ENCODE measurements at places on chromosomes 3 and 15. TPM values are rescaled to one million over a fixed set of nuclear protein-coding genes. Genes with fewer than 3 reads are reported as not detected.

GRCh38 chr3:31589228-31589627 is 56.5 kb downstream of the STT3B start:
- peaks cover 90% of the 10 kb centered on the region for H3K36me3 ChIP-seq
- H3K4me3 ChIP-seq = no peak overlapping the region
- H3K4me1 ChIP-seq = peaks cover 34% of the 10 kb centered on the region
- DNase-seq = no peak

DNA sequence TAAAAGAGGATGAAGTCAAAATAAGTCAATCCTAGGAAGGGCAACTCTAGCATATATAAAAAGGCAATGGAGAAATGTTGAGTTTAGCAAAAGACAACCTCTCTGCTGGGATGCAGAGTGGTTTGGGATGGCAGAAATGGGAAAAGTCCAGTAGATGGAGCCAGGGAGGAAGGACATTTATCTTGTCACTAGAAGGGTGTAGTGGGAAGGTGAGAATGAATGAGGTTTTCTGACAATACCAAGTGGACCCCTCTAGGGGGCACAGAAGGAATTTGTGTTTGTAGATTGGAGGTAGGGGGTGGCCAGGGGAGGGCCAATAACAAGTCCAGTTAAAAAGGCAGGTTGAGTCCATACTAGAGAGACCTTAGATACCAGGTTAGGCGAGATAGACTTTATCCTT is 80.0 kb downstream of the THSD4 start:
- no peak overlapping the region for H3K4me3 ChIP-seq
- peaks cover 7% of the 10 kb centered on the region for H3K27me3 ChIP-seq
- H3K36me3 ChIP-seq = no peaks in the 10 kb centered on the region
- no peak for DNase-seq

Gene GP5
- 0.39 TPM for total RNA-seq

Gene CNTN3
- total RNA-seq = not detected

Gene CAPN3
- 2.7 TPM for total RNA-seq

All from activated CD4-positive, alpha-beta T cell treated with anti-CD3 and anti-CD28 coated beads for 36 hours (primary cell).